Mucosa of gallbladder (tissue), 1 donor: ENCODE measurements at places on chromosomes 12 and 14.

DNA sequence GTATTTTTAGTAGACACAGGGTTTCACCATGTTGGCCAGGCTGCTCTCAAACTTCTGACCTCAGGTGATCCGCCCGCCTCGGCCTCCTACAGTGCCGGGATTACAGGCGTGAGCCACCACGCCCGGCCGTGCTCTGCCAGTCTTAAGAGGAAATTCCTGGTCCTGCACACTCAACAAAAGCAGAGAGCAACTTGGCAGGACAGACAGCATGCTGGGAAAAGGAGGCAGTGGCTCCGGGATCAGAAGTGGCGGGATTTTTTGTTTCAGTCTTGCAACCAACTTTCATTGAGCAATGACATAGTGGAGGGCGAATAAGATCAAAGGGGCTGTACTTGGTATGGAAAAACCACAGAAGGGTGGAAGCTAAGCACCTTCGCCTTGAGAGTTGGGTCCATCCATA lies 2.1 kb downstream of the CKAP4 start:
- peak; percentile 29 for DNase-seq

DNA sequence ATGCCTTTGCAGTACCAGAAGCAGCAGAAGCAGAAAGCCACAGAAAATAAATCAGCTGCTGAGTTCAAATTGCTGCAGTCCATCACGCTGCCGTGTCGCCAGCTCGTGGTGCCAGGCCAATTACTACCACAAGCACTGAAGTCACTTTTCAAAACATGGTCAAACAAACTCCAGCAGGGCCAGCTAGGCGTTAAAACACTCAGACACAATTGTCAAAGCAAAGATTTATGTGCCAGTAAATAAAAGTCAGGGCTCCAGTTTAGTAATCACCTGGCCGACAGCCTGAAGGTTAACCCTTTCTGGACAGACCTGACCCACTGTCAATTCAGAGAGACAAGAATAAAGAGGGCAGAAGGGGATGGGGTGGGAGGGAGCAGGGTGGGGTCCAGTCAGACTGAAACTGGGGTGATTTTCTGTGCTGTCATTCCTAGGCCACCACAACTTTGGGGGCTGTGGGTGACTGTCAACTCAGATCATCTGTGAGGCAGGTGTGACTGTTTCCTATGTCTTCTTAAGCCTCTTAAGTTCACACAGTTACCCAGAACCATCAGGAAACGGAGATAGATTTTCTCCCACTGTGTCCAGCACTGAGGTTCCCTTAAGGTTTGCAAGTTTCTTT lies 109.8 kb upstream of the FUT8 start:
- no peak for DNase-seq

- peak; percentile 60 for DNase-seq
Observed at GRCh38 chr14:81400852-81401251, 728 bp upstream of the STON2 start.

- DNase-seq = no peak
Observed at GRCh38 chr12:113184098-113184899, 979 bp downstream of the DDX54 start.

- no peak for DNase-seq
Observed at GRCh38 chr12:130827432-130827831, 11.6 kb downstream of the STX2 start.

GRCh38 chr12:53571295-53571694 lies 54.9 kb downstream of the ATF7 start:
- DNase-seq = no peak
